Activated CD8-positive, alpha-beta T cell treated with anti-CD3 and anti-CD28 coated beads for 36 hours (primary cell): ENCODE measurements at places on chromosomes 2 and 18.

- DNase-seq = no peak
These were observed 2.0 kb upstream of the HK2 start for GRCh38 chr2:74831693-74832530.

GRCh38 chr2:84914334-84914733, 8.9 kb downstream of the TMSB10 start:
- DNase-seq = no peak

DNA sequence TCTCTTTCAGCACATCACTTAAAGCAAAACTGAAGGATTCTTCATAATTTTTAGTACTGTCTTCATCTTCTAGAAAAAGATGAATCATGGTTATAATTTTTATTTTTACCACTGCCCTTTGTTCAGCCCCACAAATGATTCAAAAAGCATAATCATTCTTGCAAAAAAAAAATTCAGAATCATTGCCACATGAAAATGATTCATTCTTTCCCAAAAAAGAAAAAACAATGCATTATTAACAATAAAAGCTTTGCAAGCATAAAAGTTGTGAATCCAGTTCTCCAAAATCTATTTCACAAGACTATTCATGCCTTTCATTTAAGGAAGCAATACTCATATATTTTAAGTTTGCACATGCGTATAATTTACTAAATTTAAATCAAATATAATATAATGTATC, 204.8 kb downstream of the RBM43 start:
- DNase-seq = no peak

DNA sequence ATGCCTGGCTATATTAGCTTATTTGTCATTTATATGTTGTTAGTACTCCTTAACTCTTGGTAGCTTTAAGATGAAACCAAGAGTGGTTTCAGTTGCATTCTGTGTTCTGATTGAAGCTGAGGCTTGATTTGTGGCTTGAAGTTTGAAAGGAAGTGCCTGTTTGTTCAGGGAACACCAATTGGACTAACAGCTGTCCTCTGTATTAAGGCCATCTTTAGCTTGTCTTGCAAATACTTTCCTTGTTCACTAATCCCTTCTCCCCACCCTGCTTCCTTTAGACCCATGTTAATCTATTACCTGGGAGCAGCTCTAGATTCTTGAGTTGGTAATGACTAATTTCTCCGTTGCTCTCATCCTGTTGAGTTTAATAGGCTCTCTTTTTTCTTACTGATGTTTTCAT, 13.4 kb downstream of the ITGA6 start:
- DNase-seq = no peak

DNA sequence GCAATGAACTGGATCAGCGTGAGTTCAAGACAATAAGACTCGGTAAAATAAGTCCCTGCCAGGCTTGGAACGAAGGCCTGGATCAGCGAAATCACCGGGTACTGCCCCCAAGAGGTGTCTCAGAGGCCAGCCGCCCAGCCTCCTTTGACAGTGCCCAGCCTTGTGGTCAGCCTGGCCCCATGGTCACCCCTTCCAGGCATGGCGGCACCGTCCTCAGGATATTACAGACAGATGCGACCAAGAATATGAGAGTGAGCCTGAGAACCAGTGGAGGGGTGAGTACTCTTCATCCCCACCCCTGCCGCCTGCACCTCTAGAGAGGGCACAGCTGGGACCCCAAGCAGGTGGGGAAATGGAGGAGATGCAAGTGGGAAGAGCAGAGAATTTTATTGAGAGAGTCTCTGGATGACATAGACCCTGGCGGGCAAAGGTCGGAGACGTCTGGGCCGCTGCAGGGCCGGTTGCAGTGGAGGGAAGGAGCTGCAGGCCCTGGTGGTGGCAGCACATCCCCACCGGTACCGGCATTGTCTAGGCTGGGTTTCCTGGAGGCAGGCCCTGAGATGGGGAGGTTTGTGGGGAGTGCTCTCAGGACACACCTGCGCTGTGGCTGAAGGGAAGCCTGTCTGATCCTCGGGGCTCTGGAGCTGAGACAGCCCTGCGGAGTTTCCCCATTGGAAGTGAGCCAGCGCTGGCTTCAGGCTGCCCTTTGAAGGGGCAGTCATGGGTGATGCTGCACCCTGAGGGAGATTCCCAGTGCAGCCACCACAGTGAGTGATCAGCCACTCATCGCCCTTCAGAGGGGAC, 190.0 kb downstream of the SEPTIN10 start:
- DNase-seq = no peak

- DNase-seq = no peak
These were observed 128.9 kb downstream of the HDAC4 start for GRCh38 chr2:239271882-239272281.

GRCh38 chr18:28005164-28005563, 171.8 kb downstream of the CDH2 start:
- no peak for DNase-seq

DNA sequence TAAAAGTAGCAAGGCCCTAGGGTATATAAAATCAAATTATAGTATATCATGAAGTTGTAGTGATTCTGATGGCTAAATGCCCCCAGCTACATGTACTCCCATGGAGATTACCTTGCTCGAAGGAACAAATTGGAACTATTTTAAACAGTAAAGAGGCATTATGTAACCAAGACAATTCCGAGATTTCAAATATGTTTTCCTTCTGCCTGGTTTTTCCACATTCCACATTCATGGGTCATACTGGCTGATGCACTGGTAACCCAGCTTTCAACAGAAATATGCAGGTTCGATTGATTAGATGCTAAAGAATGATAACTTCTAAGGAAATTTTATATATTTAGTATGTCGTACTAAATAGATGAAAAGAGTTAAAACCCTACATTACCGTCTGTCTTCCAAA, 62.3 kb upstream of the MGAT4A start:
- no peak for DNase-seq

GRCh38 chr2:38243186-38243880, 133.7 kb downstream of the ATL2 start:
- DNase-seq = no peak

- no peak for DNase-seq
These were observed 59.7 kb upstream of the TMEFF2 start for GRCh38 chr2:192254444-192254843.

GRCh38 chr2:6748406-6749067, 117.2 kb downstream of the CMPK2 start:
- DNase-seq = no peak

GRCh38 chr2:98233941-98234340, 112.3 kb upstream of the CNGA3 start:
- DNase-seq = no peak

GRCh38 chr2:48043131-48043700, 136.9 kb upstream of the FBXO11 start:
- no peak for DNase-seq

DNA sequence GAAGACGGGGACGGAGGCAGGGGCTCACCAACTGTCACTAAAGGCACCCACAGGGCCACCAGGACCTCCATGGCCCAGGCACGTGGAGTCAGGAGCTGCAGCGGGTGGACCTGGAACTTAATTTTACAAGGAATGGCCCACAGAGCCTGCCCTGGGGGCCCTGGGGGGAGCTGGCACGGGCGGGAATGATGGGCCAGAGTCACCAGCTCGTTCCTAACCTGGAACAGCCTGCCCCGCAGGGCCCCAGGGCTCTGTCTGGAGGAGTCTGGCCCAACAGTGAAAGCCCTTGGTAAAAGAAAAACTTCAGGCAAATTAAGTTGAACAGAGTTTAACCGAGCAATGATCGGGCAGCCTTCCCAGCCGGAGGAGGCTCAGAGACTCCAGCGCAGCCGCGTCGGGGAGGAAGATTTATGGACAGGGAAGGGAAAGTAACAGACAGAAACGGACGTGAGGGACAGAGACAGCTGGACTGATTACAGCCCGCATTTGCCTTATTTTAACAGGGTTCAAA, 118.4 kb upstream of the TMEM18 start:
- DNase-seq = no peak

GRCh38 chr2:100256416-100256815, 65.9 kb downstream of the LONRF2 start:
- DNase-seq = no peak

GRCh38 chr18:9835825-9836224, 49.9 kb upstream of the TXNDC2 start:
- no peak for DNase-seq

GRCh38 chr18:79545255-79545654, 134.3 kb upstream of the CTDP1 start:
- DNase-seq = no peak

GRCh38 chr2:147644491-147644890, 200.3 kb upstream of the ACVR2A start:
- no peak for DNase-seq

- no peak for DNase-seq
These were observed 41.4 kb downstream of the TRAPPC12 start for GRCh38 chr2:3420769-3421397.

- peak; percentile 64 for DNase-seq
These were observed 794 bp downstream of the DLX2 start for GRCh38 chr2:172101821-172102390.

GRCh38 chr2:36451512-36451911, 95.9 kb downstream of the CRIM1 start:
- no peak for DNase-seq

- no peak for DNase-seq
These were observed 343.7 kb downstream of the INSIG2 start for GRCh38 chr2:118431997-118432396.

- peak; percentile 78 for DNase-seq
These were observed 5.5 kb upstream of the SFT2D3 start for GRCh38 chr2:127695491-127696472.

DNA sequence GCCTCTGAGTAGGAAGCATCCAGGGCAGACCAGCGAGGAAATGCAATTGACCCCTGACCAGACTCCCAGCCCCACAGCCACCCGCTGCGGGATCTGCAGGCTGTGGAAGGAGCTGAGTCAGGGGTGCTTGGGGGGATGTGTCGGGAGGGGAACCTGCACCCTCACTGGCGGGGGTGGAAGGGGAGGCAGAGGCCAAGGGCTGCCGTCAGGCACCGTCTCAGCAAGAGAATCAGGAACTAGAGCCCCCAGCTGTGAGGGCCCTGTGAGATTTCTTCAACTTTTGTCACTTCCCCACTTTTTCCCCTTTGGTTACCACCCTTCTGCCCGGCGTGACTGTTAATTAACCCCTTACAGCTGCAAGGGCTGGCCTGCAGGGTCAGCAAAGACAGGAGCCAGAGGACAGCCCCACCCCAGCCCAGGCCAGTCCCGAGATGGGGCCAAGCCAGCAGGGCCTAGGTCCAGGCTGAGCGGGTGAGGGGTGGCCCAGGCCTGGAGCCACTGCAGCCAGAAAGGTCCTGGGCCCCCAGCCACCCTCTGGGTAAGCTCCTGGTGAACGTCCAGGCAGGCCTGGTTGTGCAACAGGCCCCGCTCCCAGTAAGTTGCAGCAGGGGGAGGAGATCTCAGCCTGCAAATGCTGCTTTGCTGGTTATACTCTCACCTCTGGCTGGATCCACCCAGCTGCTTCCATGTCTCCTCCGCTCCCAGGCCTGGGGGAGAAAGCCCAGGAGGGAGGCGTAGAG, 147.0 kb upstream of the ID2 start:
- no peak for DNase-seq

DNA sequence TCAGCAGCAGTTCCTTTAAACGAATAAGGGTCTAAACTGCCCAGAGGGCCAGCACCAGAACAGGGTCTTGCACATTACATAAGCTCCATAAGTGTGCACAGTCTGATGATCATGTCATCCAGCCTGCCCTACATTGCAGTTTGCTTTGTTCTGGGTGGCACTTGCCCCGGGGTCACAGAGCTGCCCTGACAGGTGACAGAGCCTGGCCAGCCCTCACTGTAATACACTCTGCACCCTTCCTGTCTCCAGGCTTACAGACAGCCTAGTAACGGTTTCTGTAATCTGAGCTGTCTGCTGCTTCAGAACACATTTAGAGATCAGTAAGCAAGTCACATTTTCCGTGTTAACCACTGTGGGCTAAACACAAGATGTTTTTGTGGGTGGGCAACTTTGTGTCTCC, 213.3 kb downstream of the FAM210A start:
- peak; percentile 60 for DNase-seq

DNA sequence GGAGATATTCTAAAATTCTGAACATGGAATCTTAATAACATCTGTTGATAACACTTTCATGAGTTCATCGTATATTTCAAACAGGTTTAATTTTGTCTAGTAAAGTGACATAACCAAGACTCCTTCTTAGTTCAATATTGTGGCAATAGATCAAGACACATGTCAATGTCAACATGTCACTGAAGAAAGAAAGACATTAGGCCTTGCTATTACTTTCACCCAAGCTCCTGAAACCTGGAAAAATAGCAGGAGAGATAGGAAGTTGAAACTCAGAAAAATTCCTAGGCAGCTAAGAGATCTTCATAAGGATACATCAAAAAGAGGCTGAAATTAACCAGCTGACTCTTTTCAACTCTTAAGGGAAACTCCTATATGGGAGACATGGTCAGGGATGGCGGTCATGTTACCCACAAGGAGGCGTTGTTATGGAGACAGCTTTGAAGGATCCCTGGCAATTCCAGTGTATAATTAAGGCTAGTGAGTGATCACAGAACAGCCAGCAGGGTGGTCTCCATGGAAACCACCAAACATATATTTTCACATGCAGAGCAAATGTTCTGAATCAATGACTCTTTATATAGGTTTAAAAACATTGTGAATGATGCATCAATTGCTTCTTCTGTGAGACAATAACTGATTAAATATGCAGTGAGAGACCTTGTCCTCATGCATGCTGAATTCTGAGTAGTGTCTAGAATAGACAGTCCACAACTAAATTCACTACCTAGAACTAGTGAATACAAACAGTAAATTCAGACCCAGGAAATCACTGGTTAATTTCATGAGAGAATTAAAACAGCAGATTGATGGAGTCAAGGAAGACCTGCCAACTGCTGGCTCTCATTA, 115.3 kb upstream of the RIOK3 start:
- DNase-seq = no peak

DNA sequence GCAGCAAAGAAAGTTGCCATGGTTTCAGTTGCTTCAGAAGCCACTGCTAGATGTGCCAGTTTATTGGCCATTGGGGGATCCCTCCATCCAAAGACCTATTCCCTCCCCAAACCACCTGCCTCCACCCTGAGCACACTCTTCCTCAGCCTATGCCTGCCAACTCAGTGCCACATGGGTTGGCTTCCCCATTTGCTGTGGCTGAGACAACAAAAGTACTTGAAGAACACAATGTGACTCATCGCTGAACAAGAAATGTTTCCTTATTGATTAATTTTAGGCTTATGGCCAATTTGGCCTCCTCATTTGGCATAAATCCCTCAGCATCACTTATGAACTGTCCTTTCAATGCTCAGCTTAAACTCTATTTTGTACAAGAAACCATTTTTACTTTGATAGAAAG, 215.9 kb downstream of the TMEM247 start:
- DNase-seq = no peak

GRCh38 chr2:134402410-134402809, 148.5 kb downstream of the MGAT5 start:
- no peak for DNase-seq

DNA sequence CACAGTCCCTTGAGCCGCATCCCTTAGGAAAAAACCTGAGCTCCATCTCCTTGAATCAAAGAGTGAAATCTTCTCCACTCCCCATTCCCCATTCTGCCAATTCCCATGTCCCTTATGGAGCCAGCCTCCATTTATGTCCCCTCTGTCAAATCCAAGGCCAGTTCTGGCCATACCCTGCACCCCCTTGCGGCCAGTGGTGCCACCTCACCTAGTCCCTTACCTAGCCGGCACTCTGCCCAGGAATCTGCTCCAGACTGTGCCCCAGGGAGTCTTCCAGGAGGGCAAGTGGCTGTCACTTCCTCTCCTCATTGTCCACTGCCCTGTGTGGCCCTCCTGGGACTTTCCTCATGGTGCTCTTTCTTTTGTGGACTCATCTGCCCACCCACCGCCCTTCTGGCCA, 195.4 kb upstream of the RMP24 start:
- DNase-seq = no peak
